A549 treated with CORT108297 at 1 μM for 4 hours (cell line): ENCODE measurements at places on chromosomes 2 and 18. TPM values are rescaled to one million over a fixed set of nuclear protein-coding genes. Genes with fewer than 3 reads are reported as not detected.

NEDD4L gene
- 26.5 to 34.3 TPM (median 29.9 TPM) in 5 replicates for total RNA-seq

SERPINB13 gene
- not detected in 5 replicates for total RNA-seq

MC4R gene
- not detected in 5 replicates for total RNA-seq

ABCG8 gene
- total RNA-seq: not detected in 5 replicates

NYAP2 gene
- not detected in 5 replicates for total RNA-seq

UGT1A8 gene
- 0.05 to 0.07 TPM (median 0.05 TPM) in 3 of 5 replicates, not detected in the others for total RNA-seq

ALPG gene
- 0.12 to 0.22 TPM (median 0.16 TPM) in 5 replicates for total RNA-seq

HS1BP3 gene
- total RNA-seq: 40.7 to 45.9 TPM (median 44.1 TPM) in 5 replicates
